ENCODE measurements at places on chromosomes 7 and 10.
A peak's percentile ranks its signal among the peaks of the same experiment; 100 is the strongest.

- no peak for DNase-seq
Observed at GRCh38 chr7:24970676-24971075, 9.3 kb downstream of the OSBPL3 start.

DNA sequence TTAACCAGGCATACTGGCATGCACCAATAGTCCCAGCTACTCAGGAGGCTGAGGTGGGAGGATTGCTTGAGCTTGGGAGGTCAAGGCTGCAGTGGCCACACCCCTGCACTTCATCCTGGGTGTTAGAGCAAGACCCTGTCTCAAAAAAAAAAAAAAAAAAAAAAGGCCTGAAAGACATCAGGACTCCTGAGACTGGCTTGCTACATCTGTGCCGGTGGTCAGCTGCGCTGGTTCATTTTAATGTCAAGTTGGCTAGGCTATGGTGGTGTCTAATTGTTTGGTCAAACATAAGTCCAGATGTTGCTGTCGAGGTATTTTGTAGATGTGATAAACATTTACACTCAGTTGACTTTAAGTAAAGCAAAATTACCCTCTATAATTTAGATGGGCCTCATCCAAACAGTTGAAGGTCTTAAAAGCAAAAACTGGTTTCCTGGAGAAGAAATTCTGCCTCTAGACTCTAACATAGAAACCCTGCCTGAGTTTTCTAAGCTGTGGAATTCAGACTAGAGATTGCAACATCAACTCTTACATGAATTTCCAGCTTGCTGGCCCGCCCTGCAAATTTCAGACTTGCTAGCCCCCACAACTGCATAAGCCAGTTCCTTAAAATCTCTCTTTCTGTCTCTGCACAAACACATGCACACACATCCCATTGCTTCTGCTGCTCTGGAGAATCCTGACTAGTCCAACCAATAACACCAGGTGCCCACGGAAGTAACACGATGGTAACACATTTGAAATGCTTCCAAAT, 18.2 kb downstream of the MYOF start:
- DNase-seq = no peak

DNA sequence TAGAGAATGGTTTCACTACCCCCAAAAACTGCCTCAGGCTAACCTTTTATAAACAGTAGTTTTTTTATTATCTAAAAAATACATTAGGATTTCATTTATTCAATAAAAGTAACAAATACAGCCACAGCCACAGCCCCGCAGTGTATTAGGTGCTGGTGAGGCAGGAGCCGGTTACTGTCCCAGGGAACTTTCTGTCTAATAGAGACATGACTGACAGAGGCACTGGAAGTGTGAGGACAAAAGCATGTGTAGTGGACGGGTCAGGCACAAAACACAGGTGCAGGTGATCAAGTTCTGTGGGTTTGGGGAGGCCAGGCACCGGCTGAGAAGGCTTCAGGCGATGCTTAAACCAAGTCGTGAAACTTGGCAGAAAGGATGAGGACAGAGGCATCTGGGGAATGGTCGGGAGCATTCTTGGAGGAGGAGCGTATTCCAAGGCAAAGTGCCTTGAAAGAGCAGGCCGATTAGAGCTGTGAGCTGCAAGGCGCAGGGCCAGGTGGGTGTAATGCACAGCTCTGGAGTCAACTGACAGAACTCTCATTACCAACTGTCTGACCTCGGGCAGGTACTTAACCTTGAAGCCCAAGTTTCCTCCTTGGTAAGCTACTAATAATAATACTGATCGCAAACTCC, 138.2 kb downstream of the USP6NL start:
- DNase-seq = no peak

- no peak for DNase-seq
Observed at GRCh38 chr10:101450277-101451080, 96.5 kb downstream of the BTRC start.

GRCh38 chr10:104309980-104310978, 28.0 kb downstream of the ITPRIP start:
- no peak for DNase-seq

DNA sequence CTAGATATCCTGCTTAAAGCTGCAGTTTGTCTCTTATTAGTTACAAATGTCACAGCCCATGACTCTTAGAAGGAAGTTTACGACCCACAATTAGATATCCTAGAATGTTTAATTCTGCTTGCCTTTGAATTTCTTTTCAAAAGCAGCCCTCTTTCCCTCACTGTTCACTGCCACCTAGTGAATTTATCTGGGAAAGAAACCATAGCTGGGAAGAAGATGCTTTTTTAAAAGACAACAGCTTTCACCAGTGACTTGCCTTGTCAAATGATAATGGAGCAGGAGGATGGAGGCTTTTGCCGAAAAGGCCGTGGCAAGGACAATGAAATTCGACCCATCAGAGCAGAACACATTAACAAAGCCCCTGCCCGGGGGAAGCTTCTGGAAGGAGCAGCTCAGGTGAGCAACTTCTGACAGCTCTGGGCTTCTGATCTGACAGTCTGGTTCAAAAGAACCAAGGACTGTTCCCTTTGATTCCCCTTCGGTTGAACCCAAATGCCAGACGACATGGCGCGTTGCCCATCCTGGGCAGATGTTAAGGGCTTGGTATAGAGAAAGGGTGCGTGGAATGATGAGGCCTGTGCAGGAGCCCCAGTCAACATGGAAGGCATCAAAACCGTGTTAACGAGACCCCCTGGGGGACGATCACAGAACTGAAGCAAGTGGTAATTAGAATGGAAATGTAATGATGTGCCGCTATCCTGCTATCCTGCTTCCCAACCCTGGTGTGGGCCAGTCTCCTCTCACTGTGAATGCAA, 236.8 kb downstream of the FRMD4A start:
- no peak for DNase-seq

GRCh38 chr10:23363793-23364135, 19.2 kb upstream of the C10orf67 start:
- no peak for DNase-seq

- DNase-seq = no peak
Observed at GRCh38 chr10:34454590-34455261, 360.4 kb downstream of the PARD3 start.

DNA sequence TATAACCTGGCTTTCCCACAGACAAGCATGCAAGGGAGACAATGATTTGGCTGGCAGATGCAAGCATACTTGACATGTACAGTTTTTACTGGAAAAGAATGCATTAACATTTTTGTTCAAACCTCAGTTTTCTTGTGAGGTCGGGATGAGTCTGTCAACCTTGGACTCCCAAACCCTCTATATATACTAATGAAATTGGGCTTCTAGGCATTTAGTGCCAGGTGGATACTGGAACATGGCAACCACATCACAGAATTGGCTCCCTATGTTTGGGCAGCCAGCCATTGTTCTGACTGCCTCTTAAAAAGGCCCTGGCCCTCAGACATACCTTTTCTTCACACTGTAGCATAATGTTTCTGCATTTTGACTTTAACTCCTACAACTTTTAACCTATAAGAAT, 39.1 kb downstream of the CDK6 start:
- DNase-seq = no peak

GRCh38 chr7:919924-920341, 34.5 kb downstream of the ADAP1 start:
- no peak for DNase-seq

DNA sequence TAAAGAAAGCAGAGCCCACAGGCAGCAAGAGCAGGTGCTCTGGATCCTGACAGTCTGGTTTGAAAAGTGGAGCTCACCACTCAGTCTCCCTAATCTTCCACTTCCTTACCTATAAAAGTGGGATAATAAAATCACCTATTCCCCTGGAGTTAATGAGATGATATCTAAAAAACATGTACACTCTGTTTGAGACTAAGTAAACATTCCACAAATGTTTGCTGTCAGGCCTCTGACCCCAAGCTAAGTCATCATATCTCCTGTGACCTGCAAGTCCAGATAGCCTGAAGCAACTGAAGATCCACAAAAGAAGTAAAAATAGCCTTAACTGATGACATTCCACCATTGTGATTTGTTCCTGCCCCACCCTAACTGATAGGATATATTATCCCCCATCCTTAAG, 1324.5 kb downstream of the XPNPEP1 start:
- no peak for DNase-seq

DNA sequence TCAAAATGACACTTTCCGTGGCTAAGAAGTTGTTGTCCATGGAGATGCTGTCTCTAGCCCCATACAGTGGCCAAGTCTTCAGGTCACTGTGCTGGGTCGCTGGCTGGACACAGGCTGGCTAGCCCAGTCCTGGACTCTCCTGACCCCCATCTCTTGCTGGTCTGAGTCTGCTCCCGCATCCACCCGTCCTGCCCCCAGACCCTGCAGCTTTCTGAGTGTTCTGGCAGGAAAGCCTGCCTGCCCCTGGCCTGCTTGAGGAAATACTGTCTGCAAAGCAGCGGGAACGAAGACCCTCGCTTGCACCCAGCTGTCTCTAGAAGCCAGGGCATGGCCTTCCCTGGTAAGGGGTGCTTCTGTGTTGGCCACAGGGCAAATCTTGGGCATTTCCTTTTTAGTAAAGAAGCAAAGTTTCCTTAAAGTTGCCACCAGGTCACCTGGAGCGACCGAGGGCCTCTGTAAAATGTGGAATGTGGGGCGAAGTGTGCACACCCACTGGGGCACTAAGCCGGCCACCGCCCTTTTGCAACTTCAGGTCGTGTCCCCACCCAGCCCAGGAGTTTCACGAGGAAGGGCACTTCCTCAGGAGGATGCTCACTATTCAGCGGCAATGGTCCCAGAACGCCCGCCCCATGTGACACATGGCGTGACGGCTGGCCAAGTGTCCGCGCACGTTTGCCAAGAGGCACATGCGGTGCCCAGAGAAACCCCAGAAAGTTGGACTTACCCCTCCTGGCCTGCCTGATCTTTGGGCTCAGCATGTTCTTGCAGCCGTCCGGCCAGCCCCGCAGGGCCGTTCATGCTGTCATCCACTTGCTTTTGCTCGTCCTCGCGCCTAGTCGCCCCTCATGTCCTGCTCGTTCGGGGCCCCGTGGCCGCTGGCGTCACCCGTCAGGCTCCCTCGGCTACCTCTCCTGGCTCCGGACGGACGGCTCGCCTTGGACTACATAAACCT, 558 bp downstream of the ARHGAP22 start:
- DNase-seq = no peak

DNA sequence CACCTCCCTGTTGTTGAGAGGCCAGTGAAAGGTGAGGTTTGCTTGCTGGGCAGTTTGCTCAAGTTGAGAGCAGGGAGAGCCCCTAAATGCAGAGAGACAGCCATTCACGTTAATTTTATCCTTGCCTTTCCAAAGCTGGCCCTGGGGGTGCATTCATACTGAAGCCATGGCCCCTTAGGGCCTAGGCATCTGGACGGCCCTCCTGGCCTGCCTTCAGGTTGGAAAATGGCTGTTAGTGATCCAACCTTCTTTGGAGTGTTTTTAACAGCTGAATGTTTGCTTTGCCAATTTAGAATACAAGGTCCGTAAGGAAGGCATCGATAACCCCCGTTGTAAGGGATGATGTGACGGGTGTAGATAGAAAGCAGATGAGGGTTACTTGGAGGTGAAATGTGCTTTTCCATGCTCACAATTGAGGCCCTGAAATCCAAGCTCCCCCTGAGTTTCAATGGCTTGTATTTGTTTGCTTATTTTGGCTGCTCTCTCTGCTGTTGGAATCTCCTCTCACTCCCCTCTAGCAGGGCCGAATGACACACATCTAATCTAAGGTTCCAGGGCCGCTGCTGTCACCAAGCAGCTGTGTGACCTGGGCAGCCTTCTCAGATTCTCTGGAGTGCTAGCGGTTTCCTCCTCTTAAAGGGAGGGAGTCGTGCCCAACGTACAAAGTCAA, 171.6 kb upstream of the MKI67 start:
- DNase-seq = no peak

DNA sequence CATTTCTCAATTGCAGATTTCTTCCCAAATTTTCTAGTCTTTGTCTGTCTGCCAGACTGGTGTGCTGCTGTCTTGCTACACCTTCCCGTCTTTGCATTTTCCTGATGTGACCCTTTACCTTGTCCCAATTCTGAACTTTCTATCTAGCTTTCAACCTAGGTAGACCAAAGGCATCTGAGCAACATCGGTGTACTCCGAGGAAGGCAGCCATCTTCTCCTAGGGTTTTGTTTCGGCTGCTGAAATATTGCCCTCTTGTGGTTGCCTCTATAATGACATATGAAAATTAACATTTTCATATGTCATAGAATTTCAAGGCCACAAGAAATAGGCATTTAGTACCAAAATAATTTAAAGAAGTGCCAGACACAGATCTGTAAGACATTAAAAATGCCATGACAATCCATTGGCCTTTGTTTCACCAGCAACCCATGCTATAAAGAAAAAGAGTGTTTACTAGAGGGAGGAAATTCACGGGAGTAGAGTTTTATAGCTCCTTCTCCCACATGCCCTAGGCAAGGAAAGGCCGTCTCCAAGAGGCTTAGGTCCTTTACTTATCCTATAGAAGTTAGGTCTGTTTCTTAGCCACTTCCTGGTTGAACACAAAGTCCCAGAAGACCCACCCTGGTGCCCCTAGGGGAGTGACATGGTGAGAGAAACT, 23.4 kb downstream of the OR9A2 start:
- no peak for DNase-seq

GRCh38 chr7:46452561-46453135, 531.6 kb upstream of the IGFBP3 start:
- no peak for DNase-seq

GRCh38 chr7:72336632-72337389, 75.3 kb downstream of the CALN1 start:
- DNase-seq = no peak

GRCh38 chr10:91634898-91635297, 2.0 kb upstream of the PPP1R3C start:
- no peak for DNase-seq

- no peak for DNase-seq
Observed at GRCh38 chr10:50501924-50502452, 121.8 kb downstream of the SGMS1 start.

DNA sequence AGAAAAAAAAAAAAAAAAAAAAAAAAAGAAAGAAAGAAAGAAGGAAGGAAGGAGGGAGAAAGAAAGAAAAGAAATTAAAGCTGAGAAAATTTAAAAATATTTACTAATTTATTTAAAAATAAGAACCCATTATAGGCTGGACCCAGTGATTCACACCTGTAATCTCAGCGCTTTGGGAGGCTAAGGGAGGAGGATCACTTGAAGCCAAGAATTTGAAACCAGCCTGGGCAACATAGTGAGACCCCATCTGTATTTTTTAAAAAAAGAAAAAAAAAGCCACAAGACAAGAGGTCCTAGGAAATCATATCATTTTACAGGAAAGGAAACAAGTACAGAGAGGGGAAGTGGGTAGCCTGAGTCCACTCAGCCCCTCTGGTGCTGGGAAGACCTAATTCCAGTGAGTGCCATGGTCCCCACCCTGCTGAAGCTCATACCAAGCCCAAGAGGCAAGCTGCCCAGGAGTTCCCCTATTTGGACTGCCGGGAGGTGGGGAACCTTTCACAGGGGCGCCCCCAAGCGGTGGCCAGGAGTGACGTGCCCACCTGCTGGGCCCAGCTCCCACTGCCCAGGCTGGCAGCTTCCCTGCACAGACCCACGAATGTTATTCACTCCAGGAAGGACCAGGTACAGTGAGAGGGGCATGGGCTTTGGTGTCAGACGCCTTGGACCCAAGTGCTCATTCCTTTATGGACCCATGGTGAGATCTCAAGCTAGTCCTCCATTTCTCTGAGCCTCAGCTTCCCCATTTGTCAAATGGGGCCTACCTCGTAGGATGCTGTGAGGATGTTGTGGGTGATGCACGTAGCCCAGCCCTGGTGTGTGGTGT, 133.6 kb downstream of the ZMIZ1 start:
- peak; percentile 12 for DNase-seq
